ENCODE measurements at places on chromosomes 13 and 19. TPM values are rescaled to one million over a fixed set of nuclear protein-coding genes. Genes with fewer than 3 reads are reported as not detected.

GRCh38 chr13:112055036-112055914 is 11.7 kb upstream of the SOX1 start:
- no peak for DNase-seq

DNA sequence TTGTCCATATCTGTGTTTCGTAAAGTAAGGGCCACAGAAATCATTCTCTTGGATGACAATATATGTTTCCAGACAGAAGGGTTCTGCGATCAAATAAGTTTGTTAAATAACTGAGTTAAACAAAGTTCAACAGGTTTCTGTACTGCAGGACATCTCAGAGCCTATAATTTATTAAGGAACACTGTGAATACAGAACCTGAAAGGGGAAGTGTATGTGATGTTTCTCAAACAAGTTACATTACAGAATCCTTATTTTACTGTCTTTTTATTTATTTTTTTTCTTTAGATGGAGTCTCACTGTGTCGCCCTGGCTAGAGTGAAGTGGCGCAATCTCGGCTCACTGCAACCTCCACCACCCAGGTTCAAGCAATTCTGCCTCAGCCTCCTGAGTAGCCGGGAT is 55.4 kb upstream of the GTF2F2 start:
- DNase-seq, result no peak

KLK8 gene
- not detected for total RNA-seq

- DNase-seq, result no peak
Observed at GRCh38 chr19:46412650-46413261, 608 bp downstream of the CCDC8 start.

ZNF253 gene
- 32.4 TPM for total RNA-seq
